NCI-H460 (cell line): ENCODE measurements at places on chromosomes 7 and 10. TPM values are rescaled to one million over a fixed set of nuclear protein-coding genes. Genes with fewer than 3 reads are reported as not detected.

GPR37 gene
- total RNA-seq: 3.8 and 4.4 TPM in 2 replicates

CPVL gene
- total RNA-seq: 30.0 and 33.0 TPM in 2 replicates

CPA2 gene
- 0.59 and 0.75 TPM in 2 replicates for total RNA-seq

IGFBP3 gene
- total RNA-seq: 336 and 359 TPM in 2 replicates

SPOCK2 gene
- total RNA-seq: 0.47 and 1.1 TPM in 2 replicates

TMEM270 gene
- 0.55 TPM in 1 of 2 replicates, not detected in the other for total RNA-seq

PRPS1L1 gene
- total RNA-seq: not detected in 2 replicates
